Hematopoietic multipotent progenitor cell (in vitro differentiated cells): ENCODE measurements at places on chromosomes 16 and 17. TPM values are rescaled to one million over a fixed set of nuclear protein-coding genes. Genes with fewer than 3 reads are reported as not detected.

- no peak for DNase-seq
These were observed 3.5 kb upstream of the PKMYT1 start for GRCh38 chr16:2983706-2984136.

The C17orf50 gene
- 0.27 TPM for total RNA-seq

The UMOD gene
- total RNA-seq: not detected

- DNase-seq: no peak
These were observed 613.7 kb downstream of the TMEM114 start for GRCh38 chr16:7976563-7976962.

The RAMP2 gene
- total RNA-seq: 0.27 TPM

DNA sequence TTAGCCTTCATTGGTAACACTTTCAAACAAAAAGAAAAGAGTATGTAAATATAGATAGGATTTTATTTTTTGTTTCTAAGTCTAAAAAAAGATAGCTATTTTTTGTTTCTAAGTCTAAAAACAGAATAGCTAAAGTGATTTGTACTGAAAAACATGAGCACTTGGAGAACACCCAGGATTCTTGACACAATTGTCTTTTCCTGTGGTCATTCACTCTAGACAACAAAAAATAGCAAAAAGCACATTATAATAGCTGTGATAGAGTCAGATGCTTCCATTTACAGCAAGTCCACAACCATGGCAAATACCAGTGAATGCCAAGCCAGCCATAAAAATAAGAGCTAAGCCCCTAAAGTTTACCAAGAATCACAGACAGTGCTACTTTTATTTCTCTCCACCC lies 36.7 kb downstream of the SKAP1 start:
- DNase-seq: no peak

- DNase-seq: no peak
These were observed 55.4 kb upstream of the CREBBP start for GRCh38 chr16:3935921-3936320.
